ENCODE measurements at places on chromosomes 6 and 20.

DNA sequence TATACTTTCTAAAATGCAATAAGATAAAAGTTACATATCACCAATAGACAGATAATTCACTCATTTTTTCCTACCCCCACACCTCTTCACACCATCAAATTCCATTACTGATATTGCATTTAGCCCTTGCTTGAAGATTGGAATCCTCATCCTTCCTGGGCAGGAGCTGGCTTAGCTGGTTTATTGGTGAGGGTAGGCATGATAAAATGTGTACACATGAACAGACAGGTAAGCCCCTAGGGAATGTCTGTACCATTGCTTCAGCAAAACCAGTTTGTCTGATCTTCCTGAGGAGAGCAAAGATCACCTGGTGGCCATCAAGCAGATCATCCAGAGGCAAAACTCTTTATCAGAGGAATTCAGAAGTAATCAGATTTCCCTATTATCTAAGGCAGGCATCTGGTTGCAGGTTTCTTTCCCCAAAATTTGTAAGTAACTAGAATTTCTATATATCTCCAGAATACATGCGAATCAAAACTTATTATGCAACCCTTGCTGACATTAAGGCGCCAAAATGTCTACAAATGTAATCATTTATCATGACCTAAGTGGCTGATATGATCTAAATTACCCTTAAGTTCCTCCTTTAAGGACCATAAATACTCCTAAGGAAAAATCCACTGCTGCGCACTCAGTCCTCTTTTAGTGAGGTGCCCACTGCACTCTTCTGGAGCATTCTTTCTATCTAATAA lies 6.6 kb upstream of the FABP7 start:
- no peak for DNase-seq

DNA sequence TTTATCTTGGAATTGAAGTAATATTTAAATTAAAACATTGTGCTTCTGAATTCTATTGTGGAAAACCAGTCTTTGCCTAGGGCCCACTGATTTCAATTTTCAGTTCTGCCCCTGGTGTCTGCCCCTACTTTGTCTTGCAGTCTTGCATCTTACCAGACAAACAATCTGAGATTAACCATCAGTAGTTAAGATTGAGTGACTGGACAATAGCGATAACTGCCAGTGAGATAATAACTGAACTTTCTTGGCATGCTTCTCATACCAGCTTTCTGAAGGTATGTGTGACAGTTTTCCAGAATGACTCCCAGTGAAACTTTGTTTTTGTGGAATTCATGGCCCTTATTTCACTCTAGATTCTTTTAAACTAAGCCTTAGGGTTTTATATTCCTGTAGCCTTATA lies 53.5 kb downstream of the KCNQ5 start:
- no peak for DNase-seq

DNA sequence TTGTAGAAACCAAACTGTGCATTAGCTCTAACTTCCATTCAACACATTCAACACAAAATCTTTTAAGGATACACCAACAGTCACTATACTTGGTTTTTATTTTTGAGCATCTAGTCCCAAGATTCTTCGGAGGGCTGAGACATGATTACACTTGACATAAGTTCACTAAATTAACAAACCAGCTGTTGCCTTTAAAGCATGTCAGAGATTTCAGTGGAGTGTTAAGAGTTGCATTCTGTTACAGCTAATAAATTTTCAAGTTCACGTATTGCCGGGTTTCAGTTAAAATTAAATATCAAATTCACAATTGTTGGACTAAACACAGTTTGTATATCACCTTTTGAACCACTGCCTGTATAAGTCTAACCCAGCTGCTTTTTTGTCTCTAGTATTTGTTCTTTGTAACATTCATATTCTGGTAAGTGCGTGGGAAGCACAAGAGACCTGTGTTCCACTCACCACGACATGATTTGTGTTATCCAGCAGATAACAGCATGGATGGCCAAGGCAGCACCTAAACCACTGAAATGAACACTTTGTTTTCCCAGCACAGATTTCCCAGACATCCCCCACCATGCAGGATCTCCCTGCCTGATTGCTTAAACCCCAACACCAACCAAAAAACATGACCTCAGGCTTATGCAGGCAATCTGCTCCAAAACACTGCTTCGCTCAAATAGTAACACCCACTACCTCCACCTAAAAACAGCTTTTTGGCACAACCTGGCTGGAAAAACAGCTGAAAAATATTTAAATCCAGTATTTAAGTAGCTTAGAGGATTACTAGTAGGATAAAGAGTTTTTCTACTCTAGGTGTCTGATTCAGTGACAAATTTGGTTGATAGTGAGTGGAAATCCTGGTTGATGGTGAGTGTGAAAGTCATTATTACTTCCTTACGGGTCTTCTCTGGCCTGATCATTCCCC lies 286.5 kb upstream of the NT5E start:
- no peak for DNase-seq

GRCh38 chr6:5665173-5665572 lies 341.6 kb downstream of the NRN1 start:
- DNase-seq = no peak
